Fibroblast of skin of scalp (primary cell): ENCODE measurements at places on chromosomes 11 and 22.

DNA sequence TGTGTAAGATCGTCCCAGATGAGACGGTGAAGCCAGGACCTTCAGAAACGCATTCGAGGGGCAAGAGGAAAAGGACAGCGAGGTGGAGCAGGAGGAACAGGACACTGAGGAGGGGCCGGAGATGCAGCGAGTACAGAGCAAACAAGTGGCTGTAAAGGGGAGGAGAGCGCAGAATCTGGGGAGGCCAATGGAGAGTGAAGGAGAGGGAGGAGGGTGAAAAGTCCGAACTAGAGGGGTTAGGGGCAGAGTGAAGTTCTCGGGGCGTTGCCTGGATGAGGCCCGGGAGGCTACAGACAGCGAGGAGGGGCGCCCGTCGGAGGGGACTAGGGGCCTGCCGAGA, 8.8 kb upstream of the PPIL2 start:
- no peak for DNase-seq

- DNase-seq, result peak; percentile 77
Observed at GRCh38 chr11:95692526-95693260, 96.9 kb downstream of the FAM76B start.

DNA sequence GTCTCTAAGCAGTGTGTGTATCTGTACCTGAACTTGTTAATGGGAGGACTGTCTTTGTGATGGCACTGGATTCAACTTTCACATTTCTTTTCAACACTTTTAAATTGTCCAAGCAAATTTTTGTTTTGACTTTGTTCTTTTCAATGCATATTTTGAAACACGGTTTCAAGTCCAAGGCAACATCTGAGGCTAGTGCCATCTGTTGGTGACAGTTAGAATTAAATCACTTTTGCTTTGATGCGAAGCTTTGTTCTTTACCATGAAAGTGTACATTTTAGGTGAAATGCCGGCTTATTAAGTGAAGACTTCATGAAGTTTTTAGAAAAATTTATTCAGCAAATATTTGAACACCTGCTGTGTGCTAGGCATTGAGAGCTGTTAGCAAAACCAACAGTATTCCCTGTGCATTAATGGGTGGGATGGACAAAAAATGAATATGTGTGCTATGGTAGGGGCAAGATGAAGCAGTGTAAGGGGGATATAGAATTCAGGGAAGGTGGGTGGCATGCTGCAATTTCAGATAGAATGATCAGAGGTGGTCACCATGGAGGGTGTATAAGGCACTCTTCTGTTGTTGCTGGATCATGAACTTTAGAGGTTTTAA, 70.2 kb downstream of the DDX10 start:
- DNase-seq, result no peak

DNA sequence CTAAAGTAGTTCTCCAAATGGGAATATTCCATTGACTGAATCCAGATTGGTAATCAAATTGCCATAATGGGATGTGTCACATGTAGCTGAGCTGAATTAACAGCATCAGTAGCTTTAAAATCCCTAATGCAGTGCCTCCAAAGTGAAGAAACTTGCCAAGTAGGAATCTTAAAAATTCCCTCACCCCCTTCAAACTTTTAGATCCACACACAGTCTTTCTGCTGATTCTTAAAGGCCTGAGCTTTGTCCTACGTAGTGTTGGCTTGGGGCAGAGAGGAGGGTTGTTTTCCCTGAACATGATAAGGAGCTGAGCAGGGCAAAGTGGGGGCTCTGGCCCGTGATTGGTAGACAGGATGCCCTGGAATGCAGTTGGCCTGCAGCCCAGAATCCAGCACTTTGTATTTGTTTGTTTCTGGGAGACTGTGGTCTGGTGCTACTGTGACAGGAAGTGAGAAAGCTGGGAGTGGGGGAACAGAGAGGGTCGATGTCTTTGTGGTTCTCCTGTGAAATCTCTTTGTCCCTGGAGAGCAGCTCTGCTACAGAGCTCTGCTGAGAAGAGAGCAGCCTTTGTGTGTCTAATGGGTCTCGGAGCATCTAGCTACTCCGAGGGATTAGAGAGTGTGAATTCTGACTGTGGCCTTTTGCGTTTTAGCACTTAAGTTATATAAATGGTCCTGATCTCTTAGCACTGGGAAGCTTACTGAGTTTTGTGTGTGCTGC, 16.9 kb downstream of the CTNND1 start:
- peak; percentile 99 for DNase-seq

GRCh38 chr11:57378186-57378585, 2.8 kb downstream of the PRG3 start:
- DNase-seq, result no peak

- DNase-seq, result no peak
Observed at GRCh38 chr22:24230911-24231656, 13.8 kb downstream of the GGT5 start.

DNA sequence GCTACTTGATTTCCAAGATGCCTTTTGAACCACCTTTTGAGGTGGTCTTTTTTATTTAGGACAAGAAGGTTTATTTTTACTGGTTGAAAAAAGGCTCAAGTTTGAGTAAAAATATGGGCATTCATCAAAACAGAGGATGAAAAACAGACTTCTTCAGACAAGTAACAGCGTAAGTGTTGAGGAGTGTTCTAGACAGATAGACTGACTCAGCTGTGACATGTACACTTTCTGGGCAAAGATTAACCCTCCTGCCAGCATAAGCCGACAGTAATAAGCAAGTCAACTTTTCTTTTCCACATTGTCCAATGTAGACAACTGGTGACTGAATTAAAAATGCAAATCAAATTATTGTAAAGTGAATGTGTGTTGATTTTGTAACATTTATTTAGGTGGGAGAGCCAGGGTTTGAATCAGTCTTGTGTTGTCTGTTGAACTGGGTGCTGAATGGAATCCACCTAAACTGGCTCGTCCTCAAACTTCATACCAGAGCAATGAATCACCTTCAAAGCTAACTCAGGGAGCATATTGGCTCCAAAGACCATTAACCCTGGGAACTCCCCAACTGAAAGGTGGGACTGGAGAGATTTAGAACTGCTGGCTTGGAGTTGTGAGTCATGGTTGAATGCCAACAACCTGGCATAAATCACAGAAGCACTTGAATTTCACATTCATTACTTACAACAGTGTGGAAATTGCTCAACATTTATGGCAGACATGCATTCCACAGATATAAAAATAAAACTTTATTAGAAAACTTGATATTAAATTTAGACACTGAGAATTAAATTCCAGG, 377.0 kb downstream of the ETS1 start:
- DNase-seq, result peak; percentile 93

- DNase-seq, result peak; percentile 53
Observed at GRCh38 chr11:130652671-130653335, 204.4 kb downstream of the ADAMTS15 start.

- DNase-seq, result no peak
Observed at GRCh38 chr11:10701982-10702381, 8.4 kb upstream of the IRAG1 start.

GRCh38 chr11:77198440-77198849, 70.4 kb downstream of the MYO7A start:
- DNase-seq, result no peak

DNA sequence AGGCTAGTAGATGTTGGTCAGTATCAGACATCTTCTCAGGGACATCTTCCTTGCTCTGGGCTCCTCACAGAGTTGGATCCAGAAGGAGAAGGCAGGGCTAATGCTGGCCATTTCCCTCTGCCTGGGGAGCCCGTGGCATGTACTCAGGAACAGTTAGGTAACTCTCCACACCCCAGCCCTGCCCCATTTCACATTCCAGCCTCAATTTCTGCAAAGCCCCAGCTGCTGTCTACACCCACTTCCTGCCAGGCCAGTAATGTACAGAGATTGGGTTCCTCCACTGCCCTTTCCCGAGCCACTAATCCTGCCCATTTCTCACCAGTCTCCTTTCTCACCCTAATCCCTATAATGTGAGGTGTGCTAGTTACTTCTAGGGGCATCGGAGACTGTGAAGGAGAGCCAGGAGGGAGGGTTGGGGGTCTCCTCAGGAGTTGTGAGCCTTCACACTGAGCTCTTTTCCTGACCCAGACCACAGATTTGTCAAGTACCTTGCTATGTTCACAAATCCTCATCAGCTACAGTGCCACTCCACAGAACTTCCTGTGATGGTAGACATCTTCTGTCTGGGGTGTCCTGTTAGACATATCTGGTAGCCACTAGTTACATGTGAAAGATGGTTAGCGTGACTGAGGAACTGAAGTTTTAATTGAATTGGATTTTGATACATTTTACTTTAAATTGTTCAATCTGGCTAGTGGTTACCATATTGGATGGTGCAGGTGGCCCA, 1.3 kb upstream of the SEC14L3 start:
- DNase-seq, result no peak

- no peak for DNase-seq
Observed at GRCh38 chr11:34552270-34552669, 38.7 kb upstream of the ELF5 start.

GRCh38 chr22:48980409-48980808, 847.3 kb downstream of the BRD1 start:
- DNase-seq, result no peak

- peak; percentile 82 for DNase-seq
Observed at GRCh38 chr22:28443526-28443876, 236.1 kb downstream of the TTC28 start.

DNA sequence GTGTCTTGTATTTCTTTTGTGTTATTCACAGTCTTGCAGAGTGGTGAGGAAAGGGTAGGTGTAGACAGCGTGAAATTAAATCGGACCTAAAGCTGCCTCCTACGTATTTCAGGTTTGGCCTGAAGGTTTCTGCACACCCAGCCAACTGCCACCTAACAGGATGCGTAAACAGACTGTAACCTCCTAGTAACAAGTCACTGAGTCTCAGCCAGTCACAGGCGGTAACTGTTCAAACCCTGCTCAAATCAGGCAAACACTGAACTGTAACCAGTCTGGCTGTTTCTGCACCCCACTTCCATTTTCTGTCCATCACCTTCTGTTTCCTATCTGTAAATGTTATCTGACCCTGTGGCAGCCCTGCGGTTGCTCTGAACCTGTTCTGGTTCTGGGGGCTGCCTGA, 87.1 kb downstream of the ADAMTS15 start:
- no peak for DNase-seq

DNA sequence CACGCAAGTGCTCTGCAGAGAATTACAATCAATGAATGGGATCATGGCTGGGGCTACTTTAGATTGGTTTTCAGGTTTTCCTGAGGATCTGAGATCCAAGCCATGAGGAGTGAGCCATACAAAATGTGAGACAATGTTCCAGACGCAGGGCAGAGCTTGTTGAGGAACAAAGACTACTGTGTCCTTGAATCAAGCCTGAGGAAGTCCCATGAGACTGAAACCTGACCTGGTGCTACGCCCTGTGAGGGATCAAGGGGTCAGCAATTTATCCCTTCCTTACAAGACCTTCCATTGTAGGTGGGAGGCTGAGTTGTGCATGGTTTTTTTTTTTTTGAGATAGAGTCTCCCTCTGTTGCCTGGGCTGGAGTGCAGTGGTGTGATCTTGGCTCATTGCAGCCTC, 2.1 kb downstream of the INCENP start:
- no peak for DNase-seq

- no peak for DNase-seq
Observed at GRCh38 chr11:15927864-15928217, 428.5 kb downstream of the SOX6 start.

DNA sequence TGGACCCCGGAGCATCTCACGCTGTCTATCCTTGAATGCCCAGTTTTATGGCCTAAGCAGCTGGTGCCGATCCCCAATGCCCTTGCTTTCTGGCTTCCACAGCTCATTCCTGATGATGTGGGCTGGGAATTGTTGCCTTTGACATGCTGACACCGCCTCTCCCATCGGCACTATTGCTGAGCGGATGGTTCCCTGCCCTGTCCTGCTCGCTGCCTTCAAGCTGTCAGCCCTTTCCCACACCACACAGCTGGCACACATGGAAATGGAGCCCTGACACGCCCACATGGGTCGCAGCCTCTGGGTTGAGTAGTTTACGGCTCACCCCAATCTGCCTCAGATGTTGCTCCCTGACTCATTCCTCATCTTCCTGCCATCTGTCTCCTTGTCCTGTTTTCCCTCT, 110.2 kb upstream of the SESN3 start:
- peak; percentile 14 for DNase-seq

DNA sequence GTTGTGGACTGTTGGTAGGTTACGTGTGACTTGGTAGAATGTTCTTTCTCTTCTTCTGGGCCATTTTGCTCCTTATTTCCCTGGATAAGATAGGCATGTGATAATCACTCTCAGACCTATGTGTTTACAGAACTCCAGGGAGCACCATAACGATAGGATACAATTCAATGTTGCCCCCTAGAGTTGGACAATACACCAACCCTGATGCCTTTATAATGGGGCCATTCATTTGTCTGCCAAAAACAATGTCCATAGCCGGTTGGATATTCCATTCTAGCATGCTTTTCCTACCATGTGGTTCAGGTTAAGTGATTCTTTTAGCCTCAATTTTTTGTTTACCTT, 60.5 kb downstream of the APIP start:
- DNase-seq, result no peak
